ENCODE measurements at places on chromosomes 1 and 21.
A peak's percentile ranks its signal among the peaks of the same experiment; 100 is the strongest.

DNA sequence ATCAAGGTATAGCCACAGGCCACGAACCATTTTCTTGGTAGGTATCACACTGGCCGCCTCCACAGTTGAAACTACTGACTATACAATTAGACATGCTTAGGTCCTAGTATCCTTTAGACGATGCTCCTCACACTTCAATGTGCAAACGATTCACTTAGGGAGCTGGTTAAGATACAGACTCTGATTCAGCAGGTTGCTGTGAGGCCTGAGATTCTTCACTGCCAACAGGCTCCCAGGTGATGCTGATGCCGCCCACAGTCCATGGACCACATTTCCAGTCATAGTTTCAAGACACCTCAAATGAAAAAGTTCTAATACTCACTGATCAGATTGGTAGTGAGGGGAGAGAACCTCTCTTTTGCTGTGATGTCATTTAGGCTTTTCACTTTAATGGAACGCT lies 6.8 kb downstream of the ATP5PO start:
- no peak for DNase-seq

- no peak for DNase-seq
Measured at GRCh38 chr1:165364568-165365133, 8.1 kb upstream of the LMX1A start.

- peak; percentile 45 for DNase-seq
Measured at GRCh38 chr1:67137307-67137753, 2.6 kb upstream of the C1orf141 start.

DNA sequence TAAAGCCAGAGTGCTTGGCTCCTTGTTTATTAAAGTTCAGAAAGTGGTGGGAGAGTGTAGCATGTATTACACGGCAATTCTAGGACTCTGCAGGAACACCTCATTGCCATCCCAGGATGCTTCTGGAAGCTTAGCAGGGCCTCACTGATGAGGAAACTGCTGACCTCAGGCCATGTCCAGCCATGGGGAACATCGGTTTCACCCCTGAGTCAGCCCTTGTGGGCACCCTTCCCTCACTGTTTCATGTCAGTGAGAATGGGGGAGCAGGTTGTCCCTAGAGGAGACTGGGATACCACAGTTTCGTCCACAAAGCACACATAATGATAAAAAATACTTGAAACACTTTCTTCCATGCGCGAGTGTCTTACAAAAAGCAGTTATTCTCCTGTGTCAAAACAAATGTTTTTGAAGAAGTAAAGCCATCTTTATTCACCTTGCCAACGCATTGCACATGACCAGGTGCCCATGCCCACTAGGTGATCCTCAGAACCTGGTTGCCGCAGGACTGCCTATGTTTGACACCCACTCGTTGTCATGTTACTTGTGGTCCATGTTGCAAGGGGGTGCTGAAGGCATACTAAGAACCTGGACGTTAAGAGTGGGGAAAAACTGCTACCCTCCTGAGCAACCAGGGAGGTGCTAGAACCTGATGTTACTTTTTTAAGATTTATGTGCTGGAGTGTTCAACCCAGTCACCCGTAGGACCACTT lies 41.2 kb upstream of the TTC22 start:
- DNase-seq = no peak

GRCh38 chr1:166172106-166172505 lies 5.3 kb upstream of the FAM78B start:
- DNase-seq = no peak

DNA sequence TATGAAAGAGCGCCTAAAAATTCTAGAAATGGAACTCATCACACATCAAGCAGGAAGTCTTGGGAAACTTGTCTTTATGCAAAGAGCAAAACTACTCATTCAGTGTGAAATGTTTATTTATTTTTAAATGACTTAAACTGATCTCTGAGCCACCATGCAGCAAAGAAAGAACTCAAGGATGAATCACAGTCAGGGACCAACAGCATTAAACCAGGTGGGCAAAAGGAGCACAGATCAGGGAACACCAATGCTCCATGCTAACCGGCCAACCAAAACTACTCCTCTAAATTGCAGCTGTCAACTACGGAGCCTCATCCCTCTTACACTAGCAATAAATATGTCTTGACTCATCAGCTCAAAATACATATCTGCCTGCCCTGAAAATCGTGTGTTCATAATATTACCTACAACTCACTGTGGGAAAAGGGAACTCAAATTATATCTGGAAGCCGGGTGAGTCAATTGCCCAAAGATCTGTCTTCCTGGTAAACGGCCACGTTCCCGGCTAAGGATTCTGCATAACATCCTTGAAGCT lies 129.2 kb downstream of the PTPN14 start:
- DNase-seq = no peak

- DNase-seq = peak; percentile 25
Measured at GRCh38 chr1:216562383-216562782, 139.1 kb upstream of the USH2A start.

All from neural progenitor cell (in vitro differentiated cells).